Heart right ventricle (tissue), 16 donors: ENCODE measurements at places on chromosomes 7 and 10. TPM values are rescaled to one million over a fixed set of nuclear protein-coding genes. Genes with fewer than 3 reads are reported as not detected.

Gene CRHR2
- 0.21 TPM for total RNA-seq

Gene GIMAP1
- total RNA-seq = 3.5 TPM

Gene SPDYE8
- not detected for total RNA-seq

Gene TUBAL3
- not detected for total RNA-seq

Gene ACSM6
- total RNA-seq = not detected

Gene HMX2
- total RNA-seq = not detected

DNA sequence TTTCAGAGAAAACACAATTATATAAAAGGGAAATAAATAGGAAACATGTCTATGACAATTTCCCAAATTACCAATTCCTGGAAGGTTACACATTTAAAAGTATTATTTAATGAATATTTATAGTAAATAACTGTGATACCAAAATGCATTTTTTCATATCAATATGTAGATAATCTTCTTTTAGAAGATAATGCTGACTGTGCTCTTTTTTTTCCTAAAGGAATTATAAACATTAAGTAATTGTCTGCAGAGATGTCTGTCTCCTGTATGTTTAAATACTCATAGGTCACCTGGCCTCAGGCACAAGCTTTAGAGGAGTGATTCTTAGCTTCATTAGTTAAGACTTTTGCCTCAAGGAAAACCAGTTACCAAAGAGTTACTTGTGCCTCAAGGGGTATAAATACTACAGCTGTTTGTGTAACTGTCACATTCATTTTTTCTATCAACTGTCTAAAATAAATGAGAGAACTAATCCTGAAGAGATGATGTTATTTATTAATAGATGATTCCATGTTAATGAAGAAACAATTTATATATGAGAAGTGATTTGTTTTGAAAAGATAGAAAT lies 77.1 kb downstream of the DNAJC1 start:
- H3K27me3 ChIP-seq = no peaks in the 10 kb centered on the region
- no peaks in the 10 kb centered on the region for H3K36me3 ChIP-seq
- H3K27ac ChIP-seq = no peak overlapping the region
- no peak for DNase-seq
- H3K4me1 ChIP-seq = no peaks in the 10 kb centered on the region

- no peaks in the 10 kb centered on the region for H3K4me1 ChIP-seq
- H3K4me3 ChIP-seq = no peak overlapping the region
- no peak overlapping the region for H3K27ac ChIP-seq
Observed at GRCh38 chr10:1162481-1163203, 106.5 kb downstream of the WDR37 start.
